ENCODE measurements at places on chromosomes 1 and 21.

- H3K27me3 ChIP-seq: no peaks in the 10 kb centered on the region
- no peak for DNase-seq
- no peak overlapping the region for H3K4me3 ChIP-seq
- H3K27ac ChIP-seq: no peak overlapping the region
- H3K4me1 ChIP-seq: peaks cover 21% of the 10 kb centered on the region
Measured at GRCh38 chr1:177273141-177273540, 102.4 kb downstream of the BRINP2 start.

DNA sequence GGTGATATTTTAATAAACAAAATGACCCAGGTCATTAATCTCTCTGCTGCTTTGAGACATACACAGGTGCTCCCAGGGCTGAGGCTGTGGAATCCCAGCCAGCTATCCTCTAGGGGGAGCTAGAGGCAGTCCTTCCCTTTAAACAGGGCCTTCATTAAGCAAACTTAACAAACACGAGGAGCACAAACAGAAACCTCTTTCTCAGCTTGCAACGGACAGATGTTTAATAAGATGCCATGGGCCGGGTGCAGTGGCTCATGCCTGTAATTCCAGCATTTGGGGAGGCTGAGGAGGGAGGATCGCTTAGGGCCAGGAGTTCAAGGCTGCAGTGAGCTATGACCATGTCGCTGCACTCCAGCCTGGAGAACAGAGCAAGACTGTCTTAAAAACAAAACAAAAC, 106.7 kb downstream of the HIVEP3 start:
- no peak for DNase-seq
- no peak overlapping the region for H3K4me3 ChIP-seq
- H3K27ac ChIP-seq: no peak overlapping the region
- no peaks in the 10 kb centered on the region for H3K27me3 ChIP-seq

- H3K4me3 ChIP-seq: peak overlapping the region; percentile 44
- H3K4me1 ChIP-seq: peaks cover 5% of the 10 kb centered on the region
- H3K27me3 ChIP-seq: no peaks in the 10 kb centered on the region
- no peak for DNase-seq
- H3K36me3 ChIP-seq: no peaks in the 10 kb centered on the region
Measured at GRCh38 chr1:89762386-89762778, 58.5 kb upstream of the LRRC8D start.

GRCh38 chr1:24957016-24957807, 27.1 kb upstream of the RUNX3 start:
- H3K27me3 ChIP-seq: no peaks in the 10 kb centered on the region
- H3K4me1 ChIP-seq: no peaks in the 10 kb centered on the region
- no peak overlapping the region for H3K4me3 ChIP-seq
- DNase-seq: no peak
- H3K27ac ChIP-seq: no peak overlapping the region

- no peaks in the 10 kb centered on the region for H3K4me1 ChIP-seq
- no peak overlapping the region for H3K4me3 ChIP-seq
- no peak overlapping the region for H3K27ac ChIP-seq
- DNase-seq: no peak
Measured at GRCh38 chr1:75937034-75937433, 4.8 kb upstream of the ASB17 start.

GRCh38 chr1:247961791-247962190, 3.2 kb upstream of the OR2AK2 start:
- no peak for DNase-seq
- H3K27me3 ChIP-seq: no peaks in the 10 kb centered on the region
- H3K36me3 ChIP-seq: no peaks in the 10 kb centered on the region
- H3K4me1 ChIP-seq: no peaks in the 10 kb centered on the region
- H3K4me3 ChIP-seq: no peak overlapping the region
- no peak overlapping the region for H3K27ac ChIP-seq

GRCh38 chr1:40782371-40782956, 1.1 kb upstream of the KCNQ4 start:
- no peaks in the 10 kb centered on the region for H3K36me3 ChIP-seq
- H3K4me1 ChIP-seq: peaks cover 29% of the 10 kb centered on the region
- no peak for DNase-seq
- H3K27ac ChIP-seq: peak overlapping the region; percentile 72
- H3K4me3 ChIP-seq: peak overlapping the region; percentile 46

- H3K27ac ChIP-seq: no peak overlapping the region
- no peak for DNase-seq
- no peak overlapping the region for H3K4me3 ChIP-seq
Measured at GRCh38 chr1:155940482-155940992, 901 bp upstream of the RXFP4 start.

- H3K27me3 ChIP-seq: no peaks in the 10 kb centered on the region
- DNase-seq: no peak
- no peaks in the 10 kb centered on the region for H3K36me3 ChIP-seq
- no peak overlapping the region for H3K4me3 ChIP-seq
- H3K4me1 ChIP-seq: no peaks in the 10 kb centered on the region
Measured at GRCh38 chr1:187185389-187185788, 356.6 kb downstream of the PLA2G4A start.

DNA sequence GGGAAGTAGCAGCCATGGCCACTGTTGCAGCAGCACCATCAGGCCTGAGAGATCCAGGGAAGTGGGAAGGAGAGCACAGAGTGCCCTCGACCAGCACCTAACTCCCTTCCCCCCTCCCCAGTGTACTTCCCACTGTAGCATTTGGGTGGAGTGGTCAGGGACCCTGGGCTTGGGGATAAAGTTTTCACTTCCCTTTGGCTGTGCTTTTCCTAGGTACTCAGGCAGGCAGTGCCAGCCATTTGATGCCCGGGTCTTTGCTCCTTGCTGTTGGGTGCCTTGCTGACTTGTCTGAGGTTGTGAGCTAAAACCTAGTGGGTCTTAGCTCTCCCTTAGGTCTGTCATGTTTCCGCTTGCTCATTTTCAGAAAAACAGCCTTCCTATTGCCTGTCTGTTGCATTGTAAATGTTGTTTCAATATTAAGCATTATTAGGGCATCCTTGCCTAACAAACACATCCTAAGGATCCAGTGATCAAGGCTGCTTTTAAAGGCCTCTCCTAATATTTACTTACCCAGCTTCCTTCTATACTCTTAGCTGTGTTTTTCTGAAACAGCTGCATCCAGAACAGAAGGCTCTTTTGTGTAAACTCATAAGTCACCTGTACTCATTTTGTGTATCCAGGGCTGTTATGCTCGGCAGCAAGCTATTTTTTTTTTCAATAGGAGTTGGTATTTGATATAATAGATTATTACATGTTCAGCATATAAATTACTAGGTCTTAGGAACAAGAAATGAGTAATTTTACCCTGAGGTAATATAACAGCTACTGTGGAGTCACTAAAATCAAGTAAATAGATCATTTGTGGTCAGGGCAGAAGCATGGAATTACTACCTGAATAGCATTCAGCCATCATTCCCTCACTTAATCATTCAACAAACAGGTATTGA, 418.6 kb upstream of the PROX1 start:
- no peaks in the 10 kb centered on the region for H3K4me1 ChIP-seq
- H3K27ac ChIP-seq: no peak overlapping the region

DNA sequence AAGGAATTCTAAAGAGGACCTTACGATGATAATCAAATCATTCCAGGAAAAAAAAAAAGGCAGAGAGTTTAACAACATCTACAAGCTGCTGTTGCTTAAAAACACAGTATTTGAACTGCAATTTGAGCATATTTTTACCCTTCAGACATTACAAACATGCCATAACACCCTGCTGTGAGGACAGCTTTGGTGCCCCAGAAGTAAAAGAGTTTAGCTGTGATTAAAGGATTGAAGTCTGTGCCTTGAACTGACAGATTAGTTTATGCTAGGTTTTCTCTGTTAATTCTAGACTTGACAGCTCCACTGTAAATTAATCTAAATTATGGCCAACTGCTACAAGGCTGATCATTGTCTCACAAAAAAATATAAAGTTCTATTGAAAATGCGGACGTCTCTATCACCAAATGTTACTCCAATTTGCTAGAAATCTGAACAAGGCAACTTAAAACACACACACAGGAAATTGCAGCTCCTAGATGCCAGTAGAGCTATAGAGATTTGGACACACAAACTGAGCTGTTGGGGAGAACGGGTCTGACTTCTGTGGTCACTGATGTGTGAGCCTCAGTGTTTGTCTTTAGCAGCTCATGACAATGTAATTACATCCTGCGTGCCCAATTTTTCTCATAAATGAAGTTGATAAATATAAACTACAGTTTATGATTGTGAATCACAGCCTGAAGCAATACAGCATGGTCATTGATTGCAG, 217.9 kb downstream of the NTNG1 start:
- H3K27me3 ChIP-seq: no peaks in the 10 kb centered on the region
- no peak for DNase-seq
- H3K4me1 ChIP-seq: no peaks in the 10 kb centered on the region
- H3K27ac ChIP-seq: no peak overlapping the region
- H3K4me3 ChIP-seq: no peak overlapping the region
- H3K36me3 ChIP-seq: no peaks in the 10 kb centered on the region
